ENCODE measurements at places on chromosomes 1 and 21.

- DNase-seq = no peak
Observed at GRCh38 chr1:160997323-160998038, 23.5 kb downstream of the F11R start.

- DNase-seq = no peak
Observed at GRCh38 chr21:38092051-38092450, 164.7 kb upstream of the KCNJ15 start.

- DNase-seq = no peak
Observed at GRCh38 chr1:248589334-248589733, 8.2 kb downstream of the OR2T10 start.

GRCh38 chr21:44438531-44439210 is 16.6 kb upstream of the LRRC3 start:
- DNase-seq = no peak

- DNase-seq = no peak
Observed at GRCh38 chr1:94535879-94536278, 5.7 kb downstream of the F3 start.

- DNase-seq = no peak
Observed at GRCh38 chr1:219119839-219120238, 53.8 kb upstream of the LYPLAL1 start.

- no peak for DNase-seq
Observed at GRCh38 chr1:154616659-154617345, 8.8 kb upstream of the ADAR start.

DNA sequence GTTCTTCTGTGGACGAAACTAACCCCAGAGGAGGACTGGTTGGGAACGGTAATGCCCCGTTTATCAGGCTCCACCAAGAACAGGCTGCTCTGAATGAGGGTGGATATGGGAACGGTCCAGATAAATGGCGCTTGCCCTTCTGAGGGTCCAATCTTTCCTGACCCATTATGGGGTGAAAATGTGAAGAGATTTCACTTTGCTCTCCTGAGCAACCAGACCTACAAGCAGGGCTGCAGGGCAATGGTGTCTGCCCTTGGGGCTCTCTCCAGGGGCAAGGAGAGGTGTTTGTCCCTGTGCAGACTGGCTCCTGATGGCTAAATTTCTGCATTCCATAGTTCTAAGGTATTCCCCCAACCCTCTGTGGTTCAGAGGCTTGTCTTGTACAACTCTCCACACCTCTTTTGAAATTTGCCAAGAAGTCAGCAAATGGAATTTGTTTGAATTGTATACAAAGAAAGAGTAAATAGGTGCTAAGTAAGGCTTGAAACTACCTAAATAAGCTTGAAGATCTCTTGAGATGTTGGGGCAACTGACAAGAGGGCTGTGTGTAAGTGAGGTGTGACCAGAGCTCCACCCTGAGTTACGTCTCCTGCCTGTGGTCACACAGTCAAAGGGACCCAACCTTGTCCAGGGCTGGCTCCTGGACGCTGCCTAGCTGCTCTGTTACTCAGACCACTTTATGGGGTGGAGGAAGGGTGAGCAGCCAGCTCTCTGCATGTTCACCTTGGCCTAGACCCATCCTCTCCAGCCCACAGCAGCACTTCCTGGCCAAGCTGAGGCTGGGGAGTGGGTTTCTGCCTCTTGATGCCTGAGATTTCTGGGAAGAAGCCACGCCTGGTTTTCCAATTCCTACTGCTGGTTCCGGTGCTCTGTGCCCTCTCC is 24.8 kb downstream of the SLC2A1 start:
- no peak for DNase-seq

DNA sequence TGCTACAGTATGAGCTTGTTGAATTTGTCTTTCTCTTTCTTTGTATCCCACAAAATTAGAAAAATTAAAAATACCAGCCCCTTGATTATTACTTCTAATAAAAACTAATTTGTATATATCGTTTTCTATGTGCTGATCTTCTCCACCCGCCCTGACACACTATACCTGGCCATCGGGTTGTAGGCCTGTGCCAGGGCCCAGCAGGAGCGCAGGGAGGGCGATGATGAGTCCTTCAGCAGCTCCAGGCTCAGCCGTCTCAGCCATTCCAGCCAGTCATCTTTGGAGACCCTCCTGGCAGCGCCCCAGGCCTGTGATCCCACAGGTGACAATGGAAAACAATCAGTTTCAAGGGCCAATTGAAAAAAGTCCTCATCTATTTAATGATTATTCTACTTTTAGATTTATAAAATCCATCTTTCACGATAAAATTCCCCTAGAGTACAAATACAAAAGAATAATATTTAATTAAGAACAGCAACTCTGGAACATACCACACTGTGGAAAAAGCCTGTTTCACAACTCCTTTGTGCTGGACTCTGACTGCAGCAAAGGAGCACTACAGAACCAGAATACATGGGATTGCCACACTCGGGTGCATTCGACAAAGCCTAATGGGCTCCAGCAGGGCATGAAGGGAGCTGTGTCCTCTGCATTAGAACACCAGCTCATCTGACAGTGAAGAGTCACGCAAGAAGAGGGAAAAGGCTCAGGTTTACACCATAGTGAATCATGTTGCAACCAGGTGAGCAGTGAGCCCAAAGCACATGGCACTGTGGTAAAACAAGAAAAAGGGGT is 15.4 kb downstream of the ANGPTL7 start:
- no peak for DNase-seq

- no peak for DNase-seq
Observed at GRCh38 chr1:87515781-87516180, 187.1 kb downstream of the LMO4 start.

DNA sequence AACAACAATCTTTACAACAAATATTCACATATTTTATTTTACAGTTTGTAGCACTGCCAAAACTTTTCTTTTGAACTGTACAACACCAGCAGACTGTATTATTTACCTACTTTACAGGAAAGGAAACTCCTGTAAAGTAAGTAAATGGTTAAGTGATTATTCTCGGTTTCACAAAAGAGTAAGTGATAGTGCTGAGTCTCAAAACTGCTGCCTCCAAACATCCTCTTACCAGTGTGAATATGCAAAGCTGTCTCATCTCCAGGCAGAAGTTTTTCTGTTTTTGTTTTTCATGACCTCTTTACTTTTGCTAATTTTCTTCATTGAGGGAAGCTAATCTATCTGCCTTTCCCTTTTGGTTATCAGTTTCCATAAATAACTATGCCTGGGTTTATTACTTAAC is 286.7 kb downstream of the SRGAP2C start:
- no peak for DNase-seq

DNA sequence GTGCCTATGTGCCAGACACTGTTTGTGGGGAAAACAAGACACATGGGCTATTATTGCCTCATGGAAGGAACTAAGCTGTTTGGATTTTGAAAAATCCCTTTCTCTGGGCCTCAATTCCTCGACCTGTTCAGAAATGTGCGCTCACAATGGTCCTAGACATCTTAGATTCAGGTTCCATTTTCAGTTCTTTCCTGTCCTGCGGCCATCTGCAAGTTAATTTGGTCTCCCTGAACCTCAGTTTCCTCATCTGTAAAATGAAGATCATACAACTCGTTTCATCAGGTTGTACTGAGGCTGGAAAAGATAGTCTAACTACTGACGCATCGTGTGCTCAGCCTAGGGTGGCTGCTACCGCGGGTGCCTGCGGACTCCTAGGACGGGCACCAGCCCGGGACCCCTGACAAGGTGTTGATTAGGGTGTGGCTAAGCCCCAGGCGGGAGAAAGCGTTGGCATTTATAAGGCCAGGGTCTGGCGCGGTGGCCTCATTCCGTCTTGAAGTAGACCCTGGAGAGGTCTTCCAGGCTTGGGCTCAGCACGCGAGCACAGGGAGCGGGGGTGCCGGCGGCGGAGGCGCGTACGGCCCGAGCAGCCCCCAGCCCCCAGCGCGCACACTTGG is 493 bp upstream of the ELOA start:
- DNase-seq = no peak

DNA sequence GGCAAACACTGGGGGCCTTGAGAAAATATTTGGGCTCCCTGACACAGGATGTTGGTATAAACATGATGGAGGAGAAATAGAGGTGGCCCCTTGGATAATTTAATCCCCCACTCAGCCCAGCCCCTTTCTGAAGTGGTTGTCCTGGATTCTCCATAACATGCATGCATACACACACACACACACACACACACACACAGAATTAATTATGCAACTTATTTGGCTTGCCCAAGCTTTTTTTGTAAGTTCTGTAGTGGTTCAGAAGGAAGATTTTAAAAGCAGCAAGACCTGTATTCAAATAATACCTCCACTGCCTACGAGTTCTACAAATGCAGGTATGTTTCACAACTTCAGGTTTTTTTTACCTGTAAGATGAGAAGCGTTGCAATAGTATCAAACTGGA is 15.0 kb downstream of the ATF3 start:
- no peak for DNase-seq

DNA sequence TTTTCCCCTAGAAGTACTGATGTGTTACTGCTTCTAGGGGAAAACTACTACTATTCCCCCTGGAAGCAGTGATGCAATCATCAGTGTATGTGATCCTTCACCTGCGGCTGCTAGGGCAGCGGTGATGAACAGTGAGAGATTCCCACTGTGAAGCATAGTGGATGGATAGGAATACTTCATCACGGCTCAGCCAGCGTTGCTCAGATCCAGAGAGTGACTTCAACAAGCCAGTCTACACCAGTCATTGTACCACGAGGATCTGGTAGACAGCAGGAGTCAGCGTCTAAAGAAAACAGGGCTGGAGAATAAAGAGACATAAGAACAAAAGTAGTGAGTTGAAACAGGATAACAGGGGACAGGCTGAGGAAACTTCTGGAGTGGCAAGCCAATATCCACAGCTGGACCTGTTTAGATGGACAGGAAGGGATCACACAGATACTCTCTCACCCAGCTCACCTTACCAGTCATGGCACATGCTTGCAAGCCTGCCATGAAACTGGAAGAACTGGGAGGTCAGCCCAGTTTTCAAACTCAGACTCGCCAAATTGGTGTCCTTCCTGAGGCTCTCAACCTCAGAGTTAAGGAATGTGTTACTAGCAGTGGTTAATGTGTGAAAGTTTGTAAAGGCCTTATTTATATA is 42.4 kb upstream of the LRRC52 start:
- no peak for DNase-seq

DNA sequence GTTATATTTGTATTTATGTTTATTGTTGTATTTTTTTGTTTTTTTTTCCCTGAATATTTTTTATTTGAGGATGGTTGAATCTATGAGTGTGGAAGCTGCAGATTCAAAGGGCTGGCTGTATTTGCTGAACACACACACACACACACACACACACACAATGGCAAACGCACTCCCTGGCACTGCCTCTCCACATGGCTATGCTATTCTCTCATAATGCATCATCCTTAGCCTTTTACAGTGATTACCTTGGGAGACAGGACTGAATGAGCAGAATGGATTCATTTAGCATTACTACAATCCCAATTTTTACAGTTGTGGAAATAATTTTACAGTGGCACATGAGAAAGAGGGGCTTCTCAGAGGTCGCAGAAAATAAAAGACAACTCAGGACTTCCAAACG is 390.1 kb downstream of the PCP4 start:
- no peak for DNase-seq

- DNase-seq = no peak
Observed at GRCh38 chr1:207818971-207819451, 67.2 kb downstream of the CD46 start.

- DNase-seq = peak; percentile 42
Observed at GRCh38 chr1:164707868-164708331, 148.9 kb downstream of the PBX1 start.

- no peak for DNase-seq
Observed at GRCh38 chr1:30955448-30956015, 47.0 kb upstream of the SDC3 start.

- DNase-seq = peak; percentile 44
Observed at GRCh38 chr21:15293240-15293639, 228.4 kb upstream of the NRIP1 start.

GRCh38 chr1:172107316-172107975 is 266.1 kb downstream of the DNM3 start:
- no peak for DNase-seq

DNA sequence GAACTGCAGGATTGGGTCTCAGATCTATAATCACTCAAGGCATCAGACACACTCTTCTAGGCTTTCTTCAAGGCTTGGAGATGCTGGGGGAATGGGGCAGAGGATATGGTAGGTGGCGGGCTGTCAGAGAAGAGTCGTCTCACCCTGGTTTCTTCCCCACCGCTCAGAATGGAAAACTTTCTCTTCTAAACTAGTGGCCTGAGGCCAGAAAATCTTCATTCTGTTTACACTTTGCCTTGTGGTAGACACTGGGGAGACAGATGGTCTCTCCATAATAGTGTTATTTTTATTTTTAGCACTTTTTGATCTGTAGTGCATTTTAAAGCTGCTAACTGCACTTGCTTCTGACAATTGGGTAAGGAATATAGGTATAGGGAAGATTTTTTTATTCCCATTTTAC is 2.6 kb downstream of the PRELP start:
- DNase-seq = no peak

DNA sequence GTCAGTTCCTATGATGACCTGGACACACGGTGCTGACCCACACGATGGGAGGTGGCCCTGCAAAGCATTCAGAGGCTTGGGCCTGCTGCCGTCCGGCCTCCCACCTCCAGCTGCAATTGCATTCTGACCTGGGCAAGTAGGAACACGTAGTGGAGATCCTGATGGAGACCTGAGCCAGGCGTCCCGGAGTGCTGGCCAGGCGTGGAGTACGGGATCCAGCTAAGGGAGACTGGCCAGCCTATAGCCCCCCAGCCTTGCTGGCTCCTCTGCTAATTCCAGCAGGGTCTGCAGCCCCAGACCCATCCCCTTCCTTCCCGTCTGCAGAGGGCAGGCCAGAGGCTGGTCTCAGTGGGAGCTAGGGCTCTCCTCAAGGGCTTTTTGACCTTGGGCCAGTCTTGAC is 11.2 kb downstream of the CD46 start:
- DNase-seq = no peak

DNA sequence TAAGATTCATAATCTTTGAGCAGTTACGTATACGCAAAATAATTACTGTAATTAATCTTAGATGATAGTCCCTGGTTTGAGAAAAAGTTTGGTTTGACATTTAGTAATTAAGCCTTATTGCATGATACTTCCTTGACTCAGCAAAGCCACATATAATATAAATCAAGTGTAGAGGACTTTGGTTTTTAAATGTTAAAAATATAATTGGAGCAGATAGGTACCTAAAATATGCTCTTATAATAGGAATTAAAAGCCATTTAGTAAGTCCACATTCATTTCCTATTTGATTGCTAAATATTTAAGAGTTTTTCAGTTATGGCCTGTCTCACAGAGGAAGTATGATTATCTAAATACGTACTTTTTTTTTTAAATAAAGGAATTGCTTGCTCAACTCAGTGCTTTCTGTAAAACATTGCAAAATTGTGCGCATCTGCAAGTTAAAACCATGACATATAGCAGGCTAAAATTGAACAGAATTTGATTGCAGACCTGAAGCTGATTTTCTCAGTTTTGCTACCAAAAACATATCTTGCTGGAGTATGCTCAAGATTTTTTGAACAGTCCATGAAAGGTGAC is 20.4 kb downstream of the RPE65 start:
- no peak for DNase-seq

DNA sequence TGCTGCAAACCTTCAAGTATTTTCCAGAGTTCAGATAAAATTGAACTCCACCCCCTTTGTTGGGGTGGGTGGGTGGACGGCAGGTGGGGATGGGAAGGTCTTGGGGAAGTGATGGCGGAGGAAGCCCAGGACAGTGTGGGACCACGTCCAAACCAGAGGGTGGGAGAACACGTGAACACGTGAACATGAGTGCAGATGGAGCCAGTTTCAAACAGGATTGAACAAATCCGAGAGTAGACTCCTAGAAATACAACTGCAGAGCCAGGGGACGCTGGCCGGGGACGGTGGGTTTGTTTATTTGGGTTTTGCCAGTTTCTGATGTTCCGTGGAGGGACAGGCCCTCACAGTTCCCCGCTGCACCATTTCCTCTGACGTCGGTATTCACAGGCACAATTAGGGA is 2.9 kb downstream of the KRTAP10-2 start:
- DNase-seq = no peak

Data from AG04449 (cell line).